ENCODE measurements at places on chromosomes 5 and 9.

DNA sequence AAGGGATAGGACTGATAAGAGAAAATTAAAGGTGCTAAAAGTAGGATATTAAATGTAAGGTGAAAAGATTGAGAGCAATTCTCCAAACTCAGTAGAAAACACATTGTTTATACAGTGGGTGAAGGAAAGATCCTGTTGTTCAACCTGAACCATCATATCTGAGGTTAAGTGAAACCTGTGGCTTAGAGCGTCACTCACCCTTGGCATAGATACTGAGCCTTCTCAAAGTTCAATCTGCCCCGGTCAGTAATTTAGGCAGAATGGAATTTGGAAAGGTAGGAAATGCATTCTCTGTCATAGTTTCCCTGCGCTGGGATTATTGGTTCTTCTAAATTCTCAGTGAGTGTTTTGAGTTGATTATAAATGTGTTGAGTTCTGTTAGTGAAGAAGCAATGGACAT lies 456.2 kb upstream of the NMUR2 start:
- no peak for DNase-seq

- DNase-seq: no peak
These were observed 48.5 kb upstream of the ABL1 start for GRCh38 chr9:130786526-130786925.

GRCh38 chr5:154993461-154993860 lies 20.1 kb upstream of the KIF4B start:
- DNase-seq: no peak

GRCh38 chr5:91635950-91636734 lies 253.0 kb upstream of the ARRDC3 start:
- DNase-seq: no peak

DNA sequence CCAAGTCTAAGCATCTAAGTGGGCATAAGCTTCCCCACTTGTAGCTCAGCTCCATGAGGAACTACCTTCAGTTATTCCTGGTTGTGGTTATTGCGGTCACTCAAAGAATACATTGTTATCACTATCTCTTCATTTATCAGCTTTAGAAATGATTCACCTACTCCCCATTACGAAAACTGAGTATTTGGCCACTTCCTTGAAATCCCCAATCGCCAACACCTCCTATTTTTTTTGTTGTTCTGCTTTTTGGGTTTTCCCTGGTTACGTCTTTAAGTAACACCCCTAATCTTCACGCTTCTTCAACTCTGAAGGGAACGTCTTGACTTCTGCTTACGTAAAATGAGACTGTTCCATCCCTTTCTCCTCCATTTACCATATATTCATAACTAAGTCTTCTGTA lies 20.7 kb downstream of the MAPK9 start:
- no peak for DNase-seq

- no peak for DNase-seq
These were observed 218.9 kb downstream of the CACNA1B start for GRCh38 chr9:138096519-138096845.

DNA sequence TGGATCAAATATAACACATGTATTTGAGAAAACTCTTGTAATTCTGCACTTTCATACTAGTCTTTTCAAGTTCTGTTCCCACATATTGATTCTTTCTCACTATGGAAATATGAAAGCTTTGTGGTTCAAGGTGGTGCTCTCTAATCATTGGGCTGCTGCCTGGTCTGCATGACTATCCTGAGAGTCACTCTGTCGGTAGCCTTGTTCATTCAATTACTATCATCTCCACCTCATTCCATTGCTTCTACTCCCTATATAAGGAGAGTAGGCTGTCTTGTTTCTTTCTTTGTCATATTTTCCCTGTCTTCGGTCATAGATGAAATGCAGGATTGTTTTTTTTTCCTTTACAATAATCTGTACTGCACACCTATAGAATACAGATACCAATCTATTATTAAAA lies 341.4 kb upstream of the ACTBL2 start:
- peak; percentile 94 for DNase-seq

DNA sequence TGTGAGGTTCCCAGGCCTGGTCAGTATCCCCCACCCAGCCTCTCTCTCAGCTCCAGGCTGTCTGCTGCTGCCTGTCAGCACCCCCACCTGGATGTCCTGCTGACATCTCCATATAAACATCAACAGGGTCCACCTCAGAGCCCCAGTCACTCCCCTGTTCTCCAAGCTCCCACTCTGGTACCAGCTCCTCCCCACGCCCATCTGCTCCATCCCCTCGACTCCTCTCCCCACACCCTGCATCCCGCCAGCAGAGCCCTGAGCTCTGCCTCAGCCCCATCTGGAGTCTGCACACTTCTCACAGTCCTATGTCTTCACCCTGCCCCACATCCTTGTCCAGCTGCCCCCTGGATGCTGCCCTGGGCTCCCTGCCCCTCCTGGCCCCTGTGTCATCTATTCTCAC lies 67.7 kb upstream of the LRRTM2 start:
- DNase-seq: no peak

GRCh38 chr9:136047775-136048559 lies 47.1 kb downstream of the NACC2 start:
- DNase-seq: no peak

DNA sequence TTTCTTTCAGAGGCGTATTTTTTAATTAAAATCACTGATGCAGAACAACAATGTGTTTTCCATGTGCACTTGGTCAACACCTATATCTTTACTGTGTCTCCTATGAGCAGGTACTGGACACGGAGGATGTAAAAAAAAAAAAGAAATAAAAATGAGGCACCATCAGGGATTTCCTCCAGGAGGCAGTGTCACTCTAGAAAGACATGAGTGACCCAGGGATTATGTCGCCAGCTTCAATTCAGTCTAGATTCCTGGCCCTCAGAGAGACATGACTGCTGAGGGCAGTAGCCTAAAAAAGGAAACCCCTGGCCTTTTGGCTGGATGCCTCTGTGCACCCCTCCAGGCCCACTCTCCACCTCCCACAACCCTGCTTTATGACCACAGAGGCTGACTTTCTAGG lies 18.3 kb upstream of the IL33 start:
- no peak for DNase-seq

- no peak for DNase-seq
These were observed at the start of gene CDKN2A for GRCh38 chr9:21993893-21994555. TSS of gene CDKN2A (minus strand) at chr9:21994392.

GRCh38 chr9:107548298-107549142 lies 59.0 kb upstream of the KLF4 start:
- DNase-seq: peak; percentile 68

GRCh38 chr5:17401470-17402288 lies 96.4 kb upstream of the TAF11L2 start:
- no peak for DNase-seq

DNA sequence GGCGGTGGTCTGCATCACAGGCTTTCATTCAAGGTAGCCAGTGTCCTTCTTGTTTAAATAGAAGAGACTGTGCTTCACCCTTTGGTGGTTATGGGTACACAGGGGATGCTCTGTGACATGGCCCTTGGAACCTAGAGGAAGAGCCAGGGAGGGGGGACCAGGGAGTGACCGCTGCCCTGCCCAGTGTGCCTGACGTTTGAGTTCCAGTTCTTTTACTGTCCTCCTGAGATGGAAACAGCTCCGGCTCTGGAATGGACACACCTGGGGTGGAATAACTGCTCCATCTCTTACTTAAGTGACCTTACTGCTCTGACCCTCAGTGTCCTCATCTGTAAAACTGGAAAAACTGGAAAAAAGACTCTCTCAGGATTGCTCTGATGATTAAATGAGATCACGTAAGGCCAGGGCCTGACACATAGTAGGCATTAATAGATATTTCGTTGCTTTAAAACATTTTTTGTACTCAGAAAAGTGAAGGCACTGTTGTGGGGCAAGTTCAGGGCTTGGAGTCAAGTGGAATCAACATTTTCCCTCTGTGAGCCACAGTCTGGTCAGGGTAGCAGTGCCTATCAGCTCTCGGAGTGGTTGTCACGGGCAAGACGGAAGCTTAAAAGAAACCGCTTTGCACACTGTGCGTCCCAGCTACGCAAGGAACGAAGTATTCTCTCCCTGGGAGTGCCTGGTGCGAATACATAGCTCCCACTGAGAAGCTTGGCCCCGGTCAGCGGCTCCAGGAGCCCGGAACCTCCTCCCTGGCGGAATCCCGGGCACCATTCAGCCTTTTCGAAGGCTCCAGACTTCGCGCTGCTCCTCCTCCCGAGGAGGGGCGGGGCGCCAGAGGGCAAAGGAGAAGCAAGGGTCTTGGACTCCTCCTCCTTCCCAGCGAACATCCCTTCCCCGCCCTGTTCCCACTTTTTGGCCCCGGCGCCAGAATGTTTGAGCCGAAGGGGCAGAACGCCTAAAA lies 5.8 kb downstream of the POU4F3 start:
- DNase-seq: no peak

DNA sequence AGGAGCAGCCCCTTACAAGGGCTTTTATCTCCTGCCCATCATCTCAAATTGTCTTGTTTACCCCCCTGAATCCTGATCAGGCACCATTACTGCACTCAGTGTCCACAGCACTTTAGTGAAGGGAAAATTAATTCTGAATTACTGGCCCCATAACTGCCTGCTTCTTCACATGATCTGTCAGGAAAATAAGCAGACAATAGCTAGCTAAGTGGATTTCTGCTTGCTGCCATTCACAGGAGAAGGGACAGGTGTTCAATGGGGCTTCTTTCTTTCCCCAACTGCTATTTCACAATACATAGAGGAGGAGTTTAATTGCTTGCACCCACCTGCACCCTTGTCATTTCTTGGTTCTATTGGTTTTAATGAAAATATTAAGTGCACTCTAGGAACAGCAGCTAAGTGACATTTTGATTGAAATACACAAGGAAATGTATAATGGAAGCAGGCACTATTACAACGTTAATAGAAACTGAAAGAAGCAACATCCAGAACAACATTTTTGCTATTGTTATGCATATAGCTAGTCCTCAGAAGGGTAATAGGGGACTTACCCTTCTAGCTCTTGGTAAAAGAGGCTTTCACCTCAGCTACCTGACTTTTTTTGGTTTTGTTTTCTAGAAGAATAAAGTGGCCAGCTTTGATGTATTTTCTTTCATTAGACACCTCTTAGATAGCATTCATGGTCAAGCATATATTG lies 599.3 kb upstream of the TLE4 start:
- no peak for DNase-seq

- DNase-seq: no peak
These were observed at the start of gene AK8 for GRCh38 chr9:132877824-132878694. TSS of gene AK8 (minus strand) at chr9:132878284. CDS start at chr9:132878255, 29 bp downstream.

DNA sequence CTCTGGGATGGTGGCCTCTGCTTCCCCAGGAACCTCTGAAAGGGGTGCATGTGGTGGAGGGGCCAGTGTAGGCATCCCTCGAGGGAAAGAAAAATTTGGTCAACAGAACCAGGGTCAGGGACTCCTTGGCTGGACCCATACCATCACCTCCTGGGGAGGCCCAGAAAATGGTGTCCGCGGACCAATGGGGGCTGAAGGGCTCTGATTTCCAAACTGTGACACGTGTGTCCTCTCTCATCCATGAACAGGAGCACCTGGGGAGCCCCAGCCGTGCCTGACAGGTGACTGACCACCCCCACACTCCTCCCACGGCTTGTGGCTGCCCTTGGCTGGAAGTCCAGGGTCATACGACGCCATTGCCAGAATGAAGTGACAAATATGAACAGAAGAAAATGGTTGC lies 3.9 kb downstream of the FCN2 start:
- no peak for DNase-seq

DNA sequence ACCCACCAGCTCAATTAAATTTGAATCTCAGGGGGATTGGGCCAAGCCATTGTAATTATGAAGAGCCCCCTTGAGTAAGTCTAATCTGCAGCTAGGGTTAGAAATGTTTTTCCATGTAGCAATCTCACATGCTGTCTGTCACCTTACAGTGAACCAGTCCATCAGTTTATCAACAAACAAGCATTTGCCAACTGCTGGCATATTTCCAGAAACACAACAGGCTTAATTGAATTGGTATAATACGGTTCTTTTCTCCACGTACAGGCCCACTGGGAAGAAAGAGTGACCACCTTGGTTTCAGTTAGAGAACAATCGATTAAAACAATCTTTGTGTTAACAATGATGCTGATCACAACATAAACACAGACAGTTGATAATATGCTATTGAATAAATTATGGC lies 67.4 kb downstream of the NSUN2 start:
- DNase-seq: no peak

DNA sequence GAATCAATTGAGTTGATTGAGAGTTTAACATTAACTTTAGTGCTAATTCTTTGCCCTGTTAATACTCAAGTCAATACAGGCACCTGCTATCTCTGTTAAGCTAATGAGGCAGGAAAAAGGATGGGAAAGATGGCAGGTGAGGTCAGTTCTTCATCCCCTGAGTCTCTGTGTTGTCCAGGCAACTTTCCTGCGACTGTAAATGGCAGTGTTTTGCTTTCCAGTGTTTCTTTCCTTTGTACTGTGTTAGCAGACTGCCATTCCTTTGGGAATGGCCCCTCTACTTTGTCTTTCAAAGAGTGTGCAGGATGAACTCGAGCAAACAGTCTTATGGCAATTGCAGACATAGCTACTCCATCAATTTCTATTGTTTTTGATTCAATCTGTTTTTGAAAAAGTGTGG lies 202.2 kb upstream of the VLDLR start:
- DNase-seq: no peak

DNA sequence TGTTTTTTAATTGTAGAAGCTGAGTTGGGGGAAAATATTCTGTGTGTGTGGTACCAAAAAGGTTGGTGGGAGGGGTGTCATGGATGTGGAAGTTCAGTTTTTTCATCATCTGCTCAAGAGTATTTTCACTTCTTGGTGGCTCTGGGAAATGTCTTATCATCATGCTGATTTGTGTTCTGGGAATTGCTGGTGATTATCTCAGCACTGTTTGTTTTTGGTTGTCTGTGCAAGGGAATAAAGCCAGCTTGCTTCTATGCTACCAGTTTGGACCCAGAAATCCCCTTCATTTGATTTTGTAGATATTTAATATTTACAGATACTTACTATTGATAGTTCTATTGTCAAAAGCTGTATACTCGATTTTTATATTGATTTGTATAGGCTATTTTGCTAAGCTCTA lies 2289.7 kb downstream of the MAT2B start:
- DNase-seq: no peak

DNA sequence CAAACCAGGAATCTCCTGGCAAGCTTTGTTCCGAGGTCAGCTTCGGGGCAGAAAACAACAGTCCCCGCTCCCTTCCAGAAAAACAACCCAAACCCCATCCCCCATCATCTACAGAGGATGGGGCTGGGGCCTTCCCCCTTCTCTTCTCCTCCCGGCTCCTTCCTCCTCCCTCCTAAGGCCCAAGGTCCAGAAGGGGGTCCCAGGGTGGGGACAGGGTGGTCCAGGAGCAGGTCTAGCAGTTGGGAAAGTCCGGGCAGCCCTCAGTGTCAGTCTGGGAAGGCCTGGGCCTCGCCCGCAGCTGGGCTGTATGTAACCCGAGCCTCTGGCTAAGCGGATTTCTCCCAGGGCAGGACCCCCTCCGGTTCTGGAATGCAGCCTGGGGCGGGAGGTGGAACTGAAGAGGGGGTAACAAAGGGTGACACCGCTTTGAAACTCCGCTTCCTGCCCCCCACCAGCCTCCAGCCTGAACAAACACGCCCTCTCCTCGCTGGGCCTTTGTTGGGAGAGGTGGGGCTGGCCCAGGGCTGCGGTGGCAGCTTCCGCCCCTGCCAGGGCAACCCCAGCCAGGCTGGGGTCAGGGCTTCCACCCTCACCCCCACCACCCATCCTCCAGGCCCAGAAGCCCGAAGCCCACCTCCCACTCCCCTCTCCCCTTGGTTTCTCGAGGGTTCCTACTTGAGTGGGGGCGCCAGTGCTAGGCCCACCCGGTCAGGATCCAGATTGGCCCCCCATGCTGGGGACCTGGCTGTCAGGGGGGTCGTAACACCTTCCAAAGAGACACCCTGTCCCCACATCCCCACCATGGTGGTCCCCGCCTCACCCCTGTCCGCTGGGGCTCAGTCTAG lies 63.5 kb downstream of the C9orf50 start:
- peak; percentile 70 for DNase-seq

GRCh38 chr5:129804705-129805104 lies 56.8 kb downstream of the MINAR2 start:
- DNase-seq: no peak
